ENCODE measurements at places on chromosomes 11 and 22. TPM values are rescaled to one million over a fixed set of nuclear protein-coding genes. Genes with fewer than 3 reads are reported as not detected.

Gene OR5AS1
- not detected for total RNA-seq

Gene HPX
- 0.77 TPM for total RNA-seq

Gene SLC22A8
- not detected for total RNA-seq

Gene TSPAN18
- not detected for total RNA-seq

Gene IGF2
- 0.69 TPM for total RNA-seq

Gene MRGPRD
- total RNA-seq, result not detected

Gene C11orf42
- total RNA-seq, result not detected

Gene PIWIL4
- total RNA-seq, result 5.1 TPM

Gene CCDC116
- total RNA-seq, result 0.26 TPM

Gene TFIP11
- 30.9 TPM for total RNA-seq

All from bronchial smooth muscle cell (primary cell).